Stimulated activated CD4-positive, alpha-beta T cell treated with anti-CD3 and anti-CD28 coated beads, Interleukin-15, amount 100 ng/mL, for 1 hour (primary cell): ENCODE measurements at places on chromosomes 16 and 17.

GRCh38 chr17:42329025-42329976 is 41.0 kb downstream of the STAT5A start:
- no peak for DNase-seq

DNA sequence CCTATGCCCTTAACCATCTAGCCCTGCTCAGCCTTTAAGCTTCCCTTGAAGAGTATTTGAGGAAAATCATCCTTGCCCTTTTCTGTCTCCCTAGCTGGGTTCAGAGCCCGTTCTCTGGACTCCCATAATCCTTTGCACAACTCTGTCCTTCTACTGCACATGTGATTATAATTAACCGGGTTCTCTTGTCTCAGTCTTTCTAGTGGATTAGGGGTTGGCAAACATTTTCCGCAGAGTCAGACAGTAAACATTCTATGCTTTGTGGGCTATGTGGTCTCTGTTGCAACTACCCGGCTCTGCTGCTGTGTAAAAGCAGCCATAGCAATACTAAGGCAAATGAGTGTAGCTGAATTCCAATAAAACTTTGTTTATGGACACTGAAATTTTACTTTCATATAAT is 80.0 kb downstream of the CDRT15 start:
- no peak for DNase-seq

- no peak for DNase-seq
Measured at GRCh38 chr17:81264640-81265039, 25.5 kb downstream of the NDUFAF8 start.

GRCh38 chr16:4944333-4945281 is 7.7 kb upstream of the PPL start:
- no peak for DNase-seq

DNA sequence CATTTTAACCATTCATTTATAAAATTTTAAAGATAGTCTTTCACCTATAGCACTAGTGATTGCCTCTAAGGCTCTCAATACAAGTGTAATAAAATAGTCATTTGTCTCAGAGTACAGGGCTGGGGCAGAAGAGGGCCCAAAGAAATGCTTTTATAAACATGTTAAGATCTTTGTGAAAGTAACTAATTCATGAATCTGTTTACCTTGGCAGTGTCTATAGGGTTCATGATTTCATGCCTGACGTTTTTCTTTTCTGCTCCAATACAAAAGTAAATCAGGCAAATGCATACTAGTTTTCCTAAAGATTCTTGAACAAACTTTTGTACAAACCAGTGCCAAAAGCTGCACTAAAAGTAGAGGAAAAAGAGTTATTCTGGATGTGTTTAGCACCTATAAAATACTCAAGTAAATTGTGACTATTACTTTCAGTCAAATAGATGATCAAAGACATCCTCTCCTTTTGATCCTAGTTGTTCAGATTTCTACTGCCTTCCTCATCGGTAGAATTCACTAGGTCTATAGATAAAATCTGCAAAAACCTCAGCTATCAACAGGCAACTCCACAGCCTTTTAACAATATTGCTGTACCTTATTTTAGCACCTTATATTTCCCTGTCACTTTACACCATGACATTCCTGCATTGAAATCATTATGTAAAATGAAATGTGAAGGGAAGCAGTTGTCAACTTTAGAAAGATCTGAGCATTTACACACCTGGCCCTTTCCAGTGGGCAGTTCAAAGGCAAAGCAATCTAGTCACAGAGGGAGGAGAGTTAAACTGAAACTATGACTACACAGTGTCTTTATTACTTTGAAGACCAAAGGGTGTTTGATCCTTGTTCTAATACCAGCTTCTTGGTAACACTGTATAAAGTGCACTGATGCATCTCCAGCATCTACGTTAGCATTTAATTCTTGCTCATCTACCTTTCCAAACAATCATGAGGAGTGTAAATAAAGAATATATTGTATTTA is 100.0 kb upstream of the MED13 start:
- DNase-seq, result no peak

- peak; percentile 58 for DNase-seq
Measured at GRCh38 chr16:67158637-67159600, 790 bp downstream of the TRADD start.

GRCh38 chr17:43025766-43026537 is 921 bp downstream of the RND2 start:
- DNase-seq, result no peak

DNA sequence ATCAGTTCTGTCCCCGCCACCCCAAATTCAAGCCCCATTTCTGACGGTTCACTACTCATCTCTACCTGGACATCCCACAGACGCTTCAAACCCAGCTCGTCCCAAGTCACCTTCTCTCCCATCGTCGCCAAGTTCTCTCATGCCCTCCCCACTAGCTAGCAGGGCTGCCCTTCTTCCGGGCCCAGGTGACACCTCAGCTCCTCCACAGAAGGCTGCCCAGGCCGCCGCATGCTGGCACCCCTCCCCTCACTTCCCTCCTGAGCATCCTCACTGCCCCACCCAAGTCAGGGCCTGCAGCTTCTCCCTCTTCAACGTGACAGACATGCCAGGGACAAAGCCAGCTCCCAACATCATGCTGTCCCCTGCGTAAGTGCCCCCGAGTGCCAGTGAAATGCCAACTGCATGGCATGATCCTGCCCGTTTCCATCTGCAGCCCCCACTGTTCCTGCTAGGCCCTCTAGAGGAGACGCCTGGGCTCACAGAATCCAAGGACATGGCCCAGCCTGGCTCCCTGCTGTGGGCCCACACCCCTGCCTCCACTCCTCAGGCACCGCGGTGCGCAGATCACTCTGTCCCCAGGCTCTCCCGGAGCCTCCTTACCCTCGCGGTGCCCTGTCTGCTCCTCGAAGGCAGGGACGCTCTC is 5.9 kb downstream of the CYB561 start:
- no peak for DNase-seq

- no peak for DNase-seq
Measured at GRCh38 chr16:30357085-30357714, 2.1 kb upstream of the CD2BP2 start.

- DNase-seq, result no peak
Measured at GRCh38 chr17:12398441-12399051, 267.1 kb upstream of the MYOCD start.

- no peak for DNase-seq
Measured at GRCh38 chr16:4315186-4316107, at the start of gene GLIS2. Gene GLIS2, plus strand, starts transcription at chr16:4316067. Its CDS starts 16,214 bp downstream, at chr16:4332281.

DNA sequence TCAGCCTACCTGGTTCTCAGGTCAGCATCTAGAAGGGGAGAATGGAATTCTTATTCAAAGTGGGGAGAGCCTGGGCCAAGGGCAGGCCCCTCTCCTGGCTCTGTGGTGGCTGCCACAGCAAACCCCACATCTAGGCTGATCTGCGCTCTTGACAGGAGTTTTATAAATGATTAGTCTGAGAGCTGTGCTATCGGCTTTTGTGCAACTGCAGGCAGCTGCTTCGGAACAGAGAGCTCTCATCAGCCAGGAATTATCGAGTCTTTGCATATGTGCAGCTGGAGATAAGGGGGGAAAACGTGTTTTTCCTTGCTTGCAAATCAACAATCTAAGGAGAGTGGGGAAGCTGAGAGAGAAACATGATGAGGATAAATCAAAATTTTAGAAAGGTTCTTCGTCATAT is 91.7 kb downstream of the HS3ST3A1 start:
- no peak for DNase-seq

GRCh38 chr16:47927330-47927729 is 228.5 kb downstream of the ABCC12 start:
- DNase-seq, result no peak

DNA sequence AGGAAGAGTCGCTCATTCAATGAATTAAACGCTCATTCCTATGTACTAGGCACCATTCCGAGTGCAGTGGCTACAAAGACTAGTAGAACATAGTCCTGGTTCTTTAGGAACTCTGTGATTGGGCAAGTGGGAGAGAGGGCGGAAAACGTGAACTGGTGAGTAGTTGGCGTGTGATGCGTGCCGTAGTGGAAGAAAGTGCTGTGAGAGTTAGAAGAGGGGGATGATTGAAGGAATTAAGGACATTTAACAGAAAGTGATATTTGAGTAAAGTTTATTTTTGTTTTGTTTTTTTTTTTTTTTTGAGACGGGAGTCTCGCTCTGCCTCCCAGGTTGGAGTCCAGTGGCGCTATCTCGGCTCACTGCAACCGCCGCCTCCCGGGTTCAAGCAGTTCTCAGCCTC is 7.9 kb upstream of the SLFN14 start:
- DNase-seq, result peak; percentile 16

- no peak for DNase-seq
Measured at GRCh38 chr16:87077750-87078127, 239.5 kb downstream of the C16orf95 start.

DNA sequence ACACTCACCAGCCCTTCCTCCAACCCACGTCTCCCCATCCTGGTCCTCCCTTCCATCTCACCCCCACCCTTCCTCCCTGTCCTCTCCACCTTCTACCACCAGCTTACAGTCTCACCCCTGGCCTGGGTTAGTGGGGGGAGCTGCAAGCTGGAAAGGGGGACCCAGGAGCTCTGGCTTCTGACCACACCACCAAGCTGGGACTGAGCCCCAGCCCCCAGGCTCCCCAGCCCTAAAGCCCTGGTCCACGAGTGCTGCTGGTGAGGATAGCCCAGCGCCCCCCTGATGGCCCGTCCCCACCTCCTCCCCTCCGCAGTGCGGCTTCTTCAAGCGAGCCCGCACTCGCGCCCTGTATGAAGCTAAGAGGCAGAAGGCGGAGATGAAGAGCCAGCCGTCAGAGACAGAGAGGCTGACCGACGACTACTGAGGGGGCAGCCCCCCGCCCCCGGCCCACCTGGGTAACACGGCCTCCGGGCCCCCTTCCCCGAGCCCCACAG is 7.2 kb upstream of the PDK2 start:
- DNase-seq, result no peak

GRCh38 chr17:16991349-16992009 is 19.6 kb upstream of the TNFRSF13B start:
- DNase-seq, result peak; percentile 68

GRCh38 chr16:46972429-46973206 is 856 bp downstream of the DNAJA2 start:
- peak; percentile 13 for DNase-seq

- no peak for DNase-seq
Measured at GRCh38 chr17:79114458-79115301, 40.1 kb downstream of the ENGASE start.

DNA sequence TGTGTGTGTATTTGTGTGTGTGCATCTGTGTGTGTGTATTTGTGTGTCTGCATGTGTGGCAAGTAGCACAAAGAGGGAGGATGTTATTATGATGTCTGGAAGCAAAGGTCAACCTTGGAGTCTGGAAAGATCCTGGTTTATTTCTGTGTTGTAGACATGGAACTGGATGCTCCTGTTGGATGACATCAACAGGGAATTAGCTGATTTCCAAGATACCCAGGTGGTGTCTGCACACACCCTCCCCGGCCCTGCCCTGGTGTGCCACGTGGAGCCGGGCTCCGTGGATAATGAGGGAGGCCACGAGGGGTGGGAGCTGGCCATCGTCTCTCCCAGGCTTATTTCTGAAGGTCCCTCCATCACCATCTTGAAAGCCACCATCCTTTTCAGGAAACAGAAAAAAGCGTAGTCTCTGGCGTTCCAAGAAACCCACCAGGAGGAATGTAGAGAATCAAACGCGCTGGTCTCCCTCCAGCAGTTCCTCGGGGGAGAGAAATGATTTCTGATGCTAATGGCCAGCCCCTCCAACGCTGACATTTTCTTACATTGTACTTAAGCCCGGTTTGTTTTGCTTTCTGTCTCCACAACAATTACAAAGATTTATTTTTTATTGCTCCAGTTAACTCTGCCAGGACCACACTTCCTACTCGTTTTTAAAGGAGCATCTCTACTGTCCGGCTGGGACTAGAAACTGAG is 93.3 kb downstream of the FOXL1 start:
- DNase-seq, result no peak
